ENCODE measurements at places on chromosomes 7 and 10.

DNA sequence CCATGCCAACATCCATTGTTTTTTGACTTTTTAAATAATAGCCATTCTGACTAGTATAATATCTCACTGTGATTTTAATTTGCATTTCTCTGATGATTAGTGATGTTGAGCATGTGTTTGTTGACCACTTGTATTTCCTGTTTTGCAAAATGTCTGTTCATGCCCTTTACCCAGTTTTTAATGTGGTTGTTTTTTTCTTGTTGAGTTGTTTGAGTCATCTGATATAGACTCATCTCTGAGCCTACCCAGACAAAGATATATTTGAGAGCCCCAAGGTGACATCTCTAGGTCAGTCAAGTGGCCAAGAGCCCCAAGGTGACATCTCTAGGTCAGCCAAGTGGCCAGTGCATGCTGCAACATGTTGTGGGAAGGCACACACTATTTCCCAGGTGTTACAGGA, 224.7 kb downstream of the HECW1 start:
- no peak for DNase-seq

DNA sequence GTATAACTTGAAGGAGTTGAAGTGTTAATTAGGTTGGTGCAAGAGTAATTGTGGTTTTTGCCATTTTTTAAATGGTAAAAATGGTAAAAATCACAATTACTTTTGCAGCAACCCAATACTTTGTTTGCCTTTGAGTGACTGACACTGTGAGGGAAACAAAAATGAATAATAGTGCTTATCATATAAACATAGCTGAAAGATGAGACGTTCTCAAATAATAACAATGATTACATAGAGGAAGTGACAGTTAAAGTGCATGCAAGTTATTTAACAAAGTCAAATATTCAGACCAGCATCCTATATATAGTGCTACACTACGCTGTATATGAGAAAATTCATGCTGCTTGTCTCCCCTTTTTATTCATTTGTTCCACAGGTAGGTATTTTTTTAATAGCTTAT, 4.7 kb upstream of the HBP1 start:
- DNase-seq: no peak

GRCh38 chr10:113053881-113054280, 103.8 kb downstream of the TCF7L2 start:
- no peak for DNase-seq

DNA sequence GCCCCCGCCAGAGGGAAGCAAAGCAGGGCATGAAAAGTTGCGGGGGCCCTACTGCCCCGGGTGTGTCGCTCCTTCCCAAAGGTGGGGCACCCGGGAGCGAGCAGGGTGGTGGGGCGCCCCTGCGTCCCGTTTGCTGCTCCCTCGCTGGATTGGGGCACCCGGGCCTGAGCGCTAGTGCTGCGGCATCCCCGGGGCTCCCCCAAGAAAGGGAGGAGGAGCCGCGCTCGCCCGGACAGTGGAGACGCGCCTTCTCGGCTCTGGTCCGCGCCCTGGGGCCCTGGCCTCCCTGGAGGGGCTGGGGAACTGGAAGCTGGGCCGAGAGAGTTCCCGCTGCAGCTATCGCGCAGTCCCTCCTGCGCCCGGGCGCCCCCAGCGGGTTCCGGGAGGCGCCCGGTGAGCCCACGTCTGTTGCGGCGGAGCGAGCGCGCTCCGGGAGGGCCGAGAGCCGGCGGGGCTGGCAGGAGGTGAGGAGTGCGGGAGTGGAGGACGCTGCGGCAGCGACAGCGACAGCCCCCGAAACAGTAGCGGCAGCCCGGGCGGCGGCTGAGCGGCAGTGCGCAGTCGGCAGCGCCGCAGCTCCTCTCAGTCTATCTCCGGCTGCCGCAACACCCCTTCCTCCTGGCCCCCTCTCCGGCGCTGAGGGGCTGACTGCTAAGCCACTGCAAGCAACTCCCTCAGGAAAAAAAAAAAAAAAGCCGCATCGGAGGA, 504 bp upstream of the BMPER start:
- no peak for DNase-seq

DNA sequence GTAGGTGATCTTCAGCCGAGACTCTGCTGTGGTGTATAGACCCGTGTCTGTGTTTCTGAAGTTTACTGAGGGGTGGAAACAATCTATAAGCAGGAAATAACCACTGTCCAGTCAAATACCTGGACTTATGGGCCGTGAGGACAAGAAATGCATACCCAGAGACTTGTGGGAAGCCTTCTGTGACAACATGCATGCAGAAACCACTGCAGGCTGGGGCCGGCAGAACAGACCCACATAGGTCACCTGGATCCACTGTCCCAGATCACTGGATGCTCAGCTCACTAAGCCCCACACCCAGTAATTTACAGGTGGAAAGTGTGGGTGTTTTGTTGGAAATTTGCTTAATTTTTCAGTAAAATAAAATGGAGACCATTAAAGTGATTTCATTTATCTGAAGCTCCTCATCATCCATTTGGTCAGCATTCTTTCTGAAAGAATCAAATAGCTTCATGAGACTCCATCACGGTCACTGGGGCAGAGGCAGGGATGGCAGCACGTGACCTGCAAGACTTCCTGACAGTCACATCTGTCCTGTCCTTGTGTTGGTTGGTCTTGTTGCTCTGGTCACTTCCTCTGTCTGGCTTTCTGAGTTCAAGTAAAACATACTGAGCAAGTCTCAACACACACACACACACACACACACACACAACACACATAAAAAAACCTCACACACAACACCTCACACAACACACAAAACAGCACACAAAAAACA, 108.3 kb downstream of the TNS3 start:
- DNase-seq: no peak

DNA sequence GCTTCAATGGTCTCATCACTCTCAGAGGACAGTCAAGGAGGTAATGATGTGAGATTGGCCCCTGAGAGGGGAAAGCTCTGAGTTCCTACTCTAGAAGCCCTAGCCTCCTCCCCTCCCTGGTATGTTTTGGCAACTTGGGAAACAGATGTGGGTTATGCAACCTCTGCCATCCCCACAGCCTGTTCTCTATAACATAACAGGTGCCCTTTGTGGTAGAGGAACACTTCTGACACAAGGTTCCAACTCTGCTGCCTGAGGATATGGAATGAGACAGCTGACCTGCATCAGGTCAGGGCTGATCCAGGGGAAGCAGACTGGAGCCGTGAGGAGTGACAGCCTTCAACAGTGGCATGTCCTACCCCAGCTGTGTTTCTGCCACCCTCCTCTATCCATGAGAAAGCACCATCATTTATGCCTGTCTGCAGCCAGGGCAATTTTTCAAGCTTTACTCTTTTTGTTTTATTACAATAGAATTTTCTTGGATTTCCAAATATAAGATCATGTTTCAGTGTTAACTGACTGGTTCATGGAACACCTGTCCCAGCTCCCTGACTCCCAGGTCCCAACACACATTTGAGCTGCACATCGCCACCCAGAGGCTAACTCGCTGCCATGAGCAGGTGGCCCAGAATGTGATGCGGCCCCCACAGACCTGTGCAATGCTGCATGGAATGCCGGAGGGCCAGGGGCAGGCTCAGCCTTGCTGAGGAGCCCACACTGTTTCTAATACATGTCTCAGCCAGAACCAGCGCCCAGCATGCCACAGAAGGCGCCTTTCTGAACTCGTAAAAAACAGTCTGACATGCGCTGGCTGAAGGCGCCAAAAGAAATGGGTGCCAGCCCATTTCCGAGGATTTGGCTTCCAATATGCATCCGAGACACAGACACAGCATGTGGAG, 124.8 kb upstream of the CHST15 start:
- DNase-seq: no peak

DNA sequence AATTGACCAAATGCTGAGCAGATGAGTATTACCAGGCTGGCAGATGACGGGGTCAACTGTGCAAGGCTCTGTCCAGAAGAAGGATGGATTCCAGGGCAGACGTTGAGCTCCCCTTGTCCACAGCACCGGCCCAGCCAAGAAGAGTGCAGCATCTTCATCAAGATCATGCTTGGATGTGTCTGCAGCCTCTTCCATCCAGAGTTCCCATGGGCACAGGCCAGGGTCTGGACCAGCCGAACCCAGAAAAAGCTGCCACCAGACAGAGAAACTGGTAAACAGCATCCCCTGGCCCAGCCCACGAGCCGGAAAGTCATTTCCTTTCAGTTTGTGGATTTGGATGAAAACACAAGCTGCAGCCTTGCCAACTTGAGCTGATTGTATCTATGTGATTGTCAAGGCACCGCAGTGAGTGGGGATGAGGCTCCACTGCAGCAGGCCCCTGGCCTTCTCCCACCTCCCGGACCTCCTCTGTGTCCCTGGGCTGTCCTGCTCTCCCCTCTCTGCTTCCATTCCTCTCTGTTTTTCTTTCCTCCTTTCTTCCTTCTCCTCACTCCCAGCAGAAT, 321.8 kb downstream of the TCERG1L start:
- no peak for DNase-seq

- DNase-seq: no peak
These were observed 142.3 kb downstream of the ANLN start for GRCh38 chr7:36531951-36532350.

DNA sequence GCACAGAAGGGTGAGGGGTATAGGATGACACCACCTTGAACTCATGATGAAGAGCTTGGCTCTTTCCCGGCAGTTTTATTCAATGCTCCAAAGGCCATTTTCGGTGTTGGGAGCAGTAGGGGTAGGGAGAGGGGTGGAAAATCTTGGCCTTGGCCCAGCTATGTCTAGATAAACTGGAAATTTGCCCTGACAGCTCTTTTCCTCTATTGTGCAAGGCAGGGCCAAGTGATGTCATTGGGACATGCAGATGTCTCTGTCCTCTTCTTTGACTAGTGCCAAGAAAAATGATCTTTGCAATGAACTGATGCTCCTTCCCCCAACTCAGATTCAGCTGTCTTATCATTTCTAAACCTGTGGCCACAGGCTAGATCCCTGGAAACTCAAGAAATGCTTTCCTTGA, 27.7 kb upstream of the PRKCQ start:
- no peak for DNase-seq

DNA sequence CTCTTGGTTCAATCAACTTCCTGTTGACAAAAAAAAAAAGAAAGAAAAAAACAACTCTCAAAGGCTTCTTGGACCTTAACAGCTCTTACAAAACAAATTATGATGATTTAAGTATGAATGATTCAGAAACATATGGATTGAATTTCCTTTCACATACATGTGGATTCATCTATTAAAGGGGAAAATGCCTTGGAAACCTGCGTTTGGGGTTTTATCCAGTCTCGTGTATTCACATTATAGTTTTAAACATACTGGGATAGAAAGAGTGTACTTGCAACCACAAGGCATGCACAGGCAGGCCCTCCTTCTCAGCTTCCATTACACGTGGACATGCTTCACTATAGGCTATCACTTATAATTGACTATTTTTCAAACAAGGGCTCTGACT, 286.7 kb downstream of the INHBA start:
- no peak for DNase-seq

DNA sequence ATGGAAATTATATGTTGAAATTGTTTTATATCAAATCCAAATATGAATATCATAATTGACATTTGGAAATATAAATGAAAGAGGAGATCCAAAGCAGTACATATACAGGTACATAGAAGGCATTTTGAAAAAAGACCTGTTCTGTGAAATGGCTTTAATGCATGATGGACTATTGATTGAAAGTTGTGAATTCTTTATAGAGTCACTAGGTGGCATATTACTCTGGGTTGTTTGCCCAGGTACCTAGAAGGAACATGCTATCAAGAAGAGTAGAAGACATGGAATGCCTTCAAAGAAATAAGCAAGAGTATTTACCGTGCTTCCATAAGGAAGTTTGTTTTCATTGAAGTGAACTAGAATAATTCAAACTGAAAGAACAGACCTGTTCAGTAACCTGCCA, 160.0 kb upstream of the ANK3 start:
- no peak for DNase-seq

- DNase-seq: no peak
These were observed 118.7 kb downstream of the C10orf105 start for GRCh38 chr10:71600849-71601248.

- no peak for DNase-seq
These were observed 225.2 kb downstream of the C7orf25 start for GRCh38 chr7:42686594-42687156.

- no peak for DNase-seq
These were observed 54.3 kb downstream of the SMKR1 start for GRCh38 chr7:129556607-129557133.

GRCh38 chr7:22395222-22395621, 38.3 kb upstream of the RAPGEF5 start:
- DNase-seq: no peak

- DNase-seq: no peak
These were observed 117.5 kb downstream of the TCF7L2 start for GRCh38 chr10:113067501-113067900.

DNA sequence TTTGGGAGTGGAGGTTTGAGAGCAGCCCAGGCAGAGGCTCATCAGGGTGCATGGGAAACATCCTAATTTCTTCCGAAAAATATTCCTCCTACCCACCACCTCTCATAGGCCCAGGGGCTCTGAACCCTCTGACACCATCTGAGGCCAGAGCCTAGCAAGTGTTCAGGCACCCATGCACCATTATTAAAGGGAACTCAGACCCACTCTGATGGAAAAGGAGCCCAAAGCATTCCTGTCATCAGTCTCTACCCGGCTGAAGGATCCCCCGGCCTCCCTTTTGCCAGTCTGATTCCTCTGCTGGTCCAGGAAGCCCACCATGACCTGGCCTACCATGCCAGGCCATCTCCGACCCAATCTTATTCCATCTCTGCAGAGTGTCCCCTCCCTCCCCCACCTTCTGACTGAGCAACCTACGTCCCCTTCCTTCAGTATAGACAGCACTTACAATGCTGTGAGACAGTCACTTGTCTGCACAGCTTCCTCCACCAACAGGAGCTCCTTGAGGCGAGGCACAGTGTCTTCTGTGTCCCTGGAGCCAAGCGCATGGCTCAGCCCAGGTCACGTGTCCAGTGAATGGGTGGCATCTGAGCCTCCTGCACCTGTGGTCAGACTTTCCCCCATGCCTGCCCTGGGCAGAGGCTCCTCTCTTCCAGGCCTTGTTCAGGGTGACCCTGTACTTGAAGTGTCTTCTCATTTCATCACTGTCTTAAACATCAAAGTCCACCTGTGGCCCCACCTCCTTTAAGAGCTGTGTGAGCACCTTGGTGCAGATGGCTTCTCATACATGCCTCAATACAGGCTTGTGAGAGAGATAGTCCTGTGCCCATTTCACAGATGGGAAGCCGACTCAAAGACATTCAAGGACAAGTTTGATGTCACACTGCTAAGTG, 889 bp upstream of the GPR15LG start:
- no peak for DNase-seq

GRCh38 chr10:6995831-6996230, 415.0 kb downstream of the SFMBT2 start:
- DNase-seq: no peak

GRCh38 chr10:113544392-113544791, 8.5 kb upstream of the HABP2 start:
- no peak for DNase-seq

DNA sequence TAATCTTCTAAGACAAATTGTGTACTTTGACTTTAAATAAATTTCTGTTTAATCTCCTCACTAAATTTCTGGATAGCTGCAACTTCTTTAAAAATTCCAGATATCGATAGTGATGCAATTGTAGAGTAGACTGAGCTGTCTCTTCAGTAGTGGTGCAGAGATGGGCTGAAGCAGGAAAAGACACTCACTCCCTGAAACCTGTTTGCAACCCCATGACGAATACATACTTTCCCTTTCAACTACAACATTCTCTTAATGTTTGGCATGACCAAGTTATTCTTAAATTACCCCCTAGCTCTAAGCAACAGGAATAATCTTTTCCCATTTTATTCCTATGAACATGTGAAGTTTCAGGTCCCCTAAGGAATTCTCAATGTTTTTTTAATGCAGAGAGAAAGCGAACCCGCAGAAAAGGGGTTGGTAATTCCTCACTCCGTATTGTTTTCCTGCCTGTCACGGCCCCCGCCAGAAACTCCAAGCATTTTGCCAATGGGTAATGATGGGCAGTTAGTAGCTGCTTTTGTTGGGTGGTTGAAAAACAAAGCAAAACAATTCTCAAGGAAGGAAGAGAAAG, 1.3 kb downstream of the THSD7A start:
- DNase-seq: no peak

All from T follicular helper cell (primary cell).